Daoy (cell line): ENCODE measurements at places on chromosomes 5 and 9.

GRCh38 chr9:108072740-108073139 is 583.2 kb upstream of the KLF4 start:
- DNase-seq: no peak

DNA sequence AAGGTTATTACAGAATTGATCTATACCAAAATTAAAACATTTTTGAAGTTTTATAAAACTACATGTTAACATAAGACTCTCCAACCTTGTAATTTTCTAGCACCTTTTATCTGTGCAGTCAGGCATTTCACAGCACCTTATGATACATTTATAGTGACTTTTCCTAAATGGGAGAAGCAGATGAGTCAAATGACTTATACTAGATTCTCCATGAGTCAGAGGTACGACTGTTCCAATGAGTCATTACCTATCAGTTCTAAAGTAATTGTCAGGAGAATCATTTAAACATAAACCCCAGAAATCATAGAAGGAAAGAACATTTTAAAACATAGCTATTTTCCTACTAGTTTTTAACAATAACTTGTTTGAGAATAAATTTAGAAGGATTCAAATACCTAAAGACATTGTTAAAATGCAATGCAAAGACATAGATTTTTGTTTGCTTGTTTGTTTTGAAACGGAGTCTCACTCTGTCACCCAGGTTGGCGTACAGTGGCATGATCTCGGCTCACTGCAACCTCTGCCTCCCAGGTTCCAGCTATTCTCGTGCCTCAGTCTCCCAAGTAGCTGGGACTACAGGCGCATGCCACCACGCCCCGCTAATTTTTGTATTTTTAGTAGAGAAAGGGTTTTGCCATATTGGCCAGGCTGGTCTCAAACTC is 34.7 kb upstream of the DMXL1 start:
- peak; percentile 63 for DNase-seq

DNA sequence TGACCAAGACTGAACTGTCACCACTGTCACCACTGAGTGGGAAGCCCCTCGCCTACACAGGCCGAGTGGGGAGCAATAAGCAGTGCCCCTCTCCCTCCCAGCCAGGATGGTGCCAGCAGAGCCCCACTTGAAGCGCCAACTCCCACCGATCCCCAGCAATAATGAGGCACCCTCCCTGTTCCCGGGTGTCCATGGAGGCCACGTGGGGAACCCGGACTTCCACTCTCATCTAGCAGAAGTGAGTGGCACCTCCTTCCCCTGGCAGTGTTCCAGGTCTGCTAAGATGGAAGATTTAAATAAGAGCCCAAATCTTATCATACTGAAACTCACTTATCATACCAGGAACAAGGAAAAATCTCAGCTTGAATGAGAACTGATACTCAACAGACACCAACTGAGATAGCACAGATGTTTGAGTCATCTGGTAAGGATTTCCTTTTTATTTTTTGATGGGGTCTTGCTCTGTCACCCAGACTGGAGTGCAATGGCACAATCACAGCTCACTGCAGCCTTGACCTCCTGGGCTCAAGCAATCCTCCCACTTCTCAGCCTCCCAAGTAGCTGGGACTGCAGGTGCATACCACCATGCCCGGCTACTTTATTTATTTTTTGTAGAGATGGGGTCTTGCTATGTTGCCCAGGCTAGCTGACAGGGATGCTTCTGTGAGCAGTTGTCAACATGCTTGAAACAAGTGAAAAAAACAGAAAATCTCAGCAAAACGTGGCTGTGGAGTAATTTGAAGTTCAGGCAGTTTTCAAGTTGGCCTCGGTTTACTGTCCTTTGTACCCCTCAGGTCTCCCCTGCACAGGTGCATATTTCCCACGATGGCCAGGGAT is 29.6 kb upstream of the ASS1 start:
- DNase-seq: no peak

- peak; percentile 5 for DNase-seq
Observed at GRCh38 chr5:56819060-56819881, 3.9 kb downstream of the MAP3K1 start.

DNA sequence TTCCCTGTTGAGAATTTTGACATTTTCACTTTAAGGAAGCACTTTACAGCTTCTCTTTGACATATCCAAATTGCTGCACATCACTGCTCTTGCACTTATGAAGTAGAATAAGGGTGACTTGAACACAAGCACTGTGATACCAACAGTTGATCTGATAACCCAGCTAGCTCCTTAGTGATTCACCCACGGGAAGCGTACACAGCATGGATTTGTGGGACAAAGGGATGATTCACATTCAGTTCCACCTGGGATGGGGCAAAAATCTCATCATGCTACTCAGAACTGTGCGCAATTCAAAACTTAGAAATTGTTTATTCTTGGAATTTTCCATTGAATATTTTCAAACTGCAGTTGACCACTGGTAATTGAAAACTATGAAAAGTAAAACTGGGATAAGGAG is 1565.5 kb upstream of the CDH9 start:
- no peak for DNase-seq

DNA sequence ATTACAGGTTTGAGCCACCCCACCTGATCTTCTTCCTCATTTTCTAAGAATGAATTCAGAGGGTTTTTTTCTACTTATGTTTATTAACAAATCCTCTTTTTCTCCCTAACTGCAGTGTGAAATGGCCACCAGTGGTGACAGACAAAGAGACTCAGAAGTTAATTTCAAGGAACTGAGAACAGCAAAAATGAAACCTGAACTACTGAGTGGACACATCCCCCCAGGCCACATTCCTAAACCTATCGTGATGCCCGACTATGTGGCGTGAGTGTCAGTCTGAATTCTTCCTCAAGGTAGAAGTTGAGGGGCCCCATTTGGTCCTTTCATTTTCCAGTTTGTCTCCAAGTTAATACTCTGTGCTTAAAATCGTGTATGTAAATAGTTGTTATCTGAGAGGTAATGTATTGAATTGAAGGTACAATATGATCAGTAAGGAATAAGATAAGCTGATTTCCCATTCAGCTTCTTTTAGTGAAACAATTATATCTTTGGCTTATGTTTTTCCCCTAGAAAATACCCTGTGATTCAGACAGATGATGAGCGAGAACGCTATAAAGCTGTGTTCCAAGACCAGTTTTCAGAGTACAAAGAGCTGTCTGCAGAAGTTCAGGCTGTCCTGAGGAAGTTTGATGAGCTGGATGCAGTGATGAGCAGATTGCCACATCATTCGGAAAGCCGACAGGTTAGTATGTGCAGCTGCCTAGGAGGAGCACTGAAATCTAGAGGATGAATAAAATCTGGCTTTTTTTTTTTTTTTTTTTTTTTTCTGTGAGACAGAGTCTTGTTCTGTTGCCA is 17.7 kb downstream of the MARVELD2 start:
- no peak for DNase-seq

- DNase-seq: no peak
Observed at GRCh38 chr5:10634050-10634449, 70.2 kb downstream of the ANKRD33B start.

DNA sequence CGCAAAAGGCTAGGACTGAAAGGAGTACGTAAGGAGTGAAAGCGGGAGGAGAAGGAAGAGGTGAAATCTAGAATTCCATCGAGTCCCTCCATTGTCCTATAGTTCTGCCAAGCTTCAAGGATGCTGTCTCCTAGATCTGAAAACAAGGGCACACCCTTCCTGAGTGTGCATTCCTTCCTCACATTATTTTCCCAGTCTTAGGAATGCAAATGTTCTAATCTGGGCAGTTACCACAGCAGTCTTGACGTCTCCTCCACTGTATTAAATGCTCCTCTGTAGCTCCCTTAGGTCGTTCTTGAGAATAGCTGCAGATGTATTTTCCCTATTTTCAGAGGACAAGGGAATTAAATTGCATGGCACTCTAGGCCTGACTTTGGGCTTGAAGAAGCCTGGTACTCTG is 127.6 kb downstream of the SLIT3 start:
- DNase-seq: no peak

- peak; percentile 83 for DNase-seq
Observed at GRCh38 chr9:33159777-33160127, 7.4 kb downstream of the B4GALT1 start.

GRCh38 chr9:111959468-111960359 is 63.1 kb downstream of the UGCG start:
- peak; percentile 98 for DNase-seq

DNA sequence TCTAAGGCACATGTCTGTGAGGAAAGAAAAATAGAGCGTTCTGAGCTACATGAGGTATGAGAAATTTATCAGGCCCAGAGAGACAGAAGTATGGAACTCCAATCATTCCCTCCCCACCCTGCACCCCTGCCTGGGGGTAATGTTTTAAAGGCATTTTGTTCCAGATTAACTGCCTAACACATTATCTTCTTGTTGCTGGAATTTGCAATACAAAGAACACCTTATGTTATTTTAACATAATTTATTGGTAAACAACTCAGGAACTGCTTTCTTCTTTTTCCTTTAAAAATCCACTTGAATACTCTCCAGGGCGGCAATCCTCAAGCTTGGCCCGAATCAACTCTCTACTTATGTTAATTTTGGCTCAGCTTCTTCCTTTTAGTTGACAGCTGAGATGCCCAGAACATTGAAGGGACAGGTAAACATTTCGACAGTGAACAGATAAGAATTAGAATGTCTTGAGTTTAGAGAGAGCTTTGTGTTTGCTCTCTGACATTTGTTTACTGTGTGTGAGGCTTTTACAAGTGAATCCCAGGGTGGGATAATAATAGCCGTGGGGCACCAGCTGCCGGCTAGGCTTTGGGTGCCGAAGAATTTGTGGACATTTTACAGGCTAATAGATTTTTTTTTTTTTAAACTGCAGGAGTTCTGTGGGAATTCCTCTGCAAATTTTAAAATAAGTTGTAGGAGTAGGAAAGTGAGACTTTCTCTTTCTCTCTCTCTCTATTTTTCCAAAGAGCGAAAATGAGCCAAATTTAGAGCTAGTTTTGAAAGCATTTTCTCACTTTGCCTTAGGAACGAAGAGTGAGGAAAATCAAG is 96.4 kb upstream of the TAF11L2 start:
- DNase-seq: no peak

- DNase-seq: no peak
Observed at GRCh38 chr5:146025114-146025680, 80.2 kb downstream of the PLAC8L1 start.

DNA sequence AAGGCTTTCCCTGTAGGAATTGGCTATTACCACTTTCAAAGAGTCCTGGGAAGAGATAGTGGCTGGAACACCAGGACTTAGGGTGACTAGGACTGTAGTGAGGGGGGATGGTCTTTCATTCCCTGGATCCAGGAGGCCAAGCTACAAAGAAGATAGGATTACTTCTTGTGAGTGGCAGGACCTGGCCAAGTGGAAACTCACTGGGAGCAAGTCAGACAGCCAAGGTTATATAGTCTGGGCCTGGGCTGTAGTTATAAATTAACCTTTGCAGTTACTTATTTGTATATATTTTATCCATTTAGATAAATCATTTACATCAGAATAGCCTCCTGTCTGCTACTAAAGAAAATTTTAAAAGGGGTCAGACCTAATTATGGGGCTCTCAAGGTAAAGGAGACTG is 124.3 kb downstream of the TLR4 start:
- no peak for DNase-seq

- peak; percentile 85 for DNase-seq
Observed at GRCh38 chr5:3604501-3604900, 8.9 kb downstream of the IRX1 start.

DNA sequence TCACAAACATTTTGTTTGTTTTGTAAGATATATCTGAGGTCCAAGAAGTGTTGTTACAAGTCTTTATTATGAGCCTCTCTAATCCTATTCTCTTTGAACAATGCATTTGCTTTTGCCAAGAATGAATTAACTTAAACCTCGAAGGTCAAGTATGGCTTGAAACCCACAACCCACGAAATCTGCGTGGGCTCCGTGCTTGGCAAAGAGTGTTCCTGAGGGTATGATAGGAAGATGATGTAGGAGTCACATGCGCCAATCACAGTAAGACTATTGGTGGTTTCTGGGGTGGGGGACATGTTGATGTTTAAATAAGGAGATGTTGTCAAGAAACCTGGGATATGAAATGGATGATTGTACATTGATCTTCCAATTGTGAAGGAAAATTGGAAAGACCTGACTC is 330.8 kb upstream of the RFX3 start:
- peak; percentile 22 for DNase-seq
